NCI-H2107 (cell line): ENCODE measurements at places on chromosomes 16 and 17.

DNA sequence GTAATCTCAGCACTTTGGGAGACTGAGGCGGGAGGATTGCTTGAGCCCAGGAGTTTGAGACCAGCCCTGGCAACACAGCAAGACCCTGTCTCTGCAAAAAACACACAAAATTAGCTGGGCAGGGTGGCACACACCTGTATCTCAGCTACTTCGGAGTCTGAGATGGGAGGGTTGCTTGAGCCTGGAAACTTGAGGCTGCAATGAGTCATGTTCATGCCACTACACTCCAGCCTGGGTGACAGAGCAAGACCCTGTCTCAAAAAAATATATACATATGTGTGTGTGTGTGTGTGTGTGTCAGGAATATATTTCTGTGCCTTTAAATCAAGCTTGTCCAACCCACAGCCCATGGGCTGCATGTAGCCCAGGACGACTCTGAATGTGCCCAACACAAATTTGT is 55.2 kb downstream of the CRISPLD2 start:
- no peak for DNase-seq

- no peak for DNase-seq
These were observed 86.4 kb downstream of the CBLN1 start for GRCh38 chr16:49195237-49195548.

DNA sequence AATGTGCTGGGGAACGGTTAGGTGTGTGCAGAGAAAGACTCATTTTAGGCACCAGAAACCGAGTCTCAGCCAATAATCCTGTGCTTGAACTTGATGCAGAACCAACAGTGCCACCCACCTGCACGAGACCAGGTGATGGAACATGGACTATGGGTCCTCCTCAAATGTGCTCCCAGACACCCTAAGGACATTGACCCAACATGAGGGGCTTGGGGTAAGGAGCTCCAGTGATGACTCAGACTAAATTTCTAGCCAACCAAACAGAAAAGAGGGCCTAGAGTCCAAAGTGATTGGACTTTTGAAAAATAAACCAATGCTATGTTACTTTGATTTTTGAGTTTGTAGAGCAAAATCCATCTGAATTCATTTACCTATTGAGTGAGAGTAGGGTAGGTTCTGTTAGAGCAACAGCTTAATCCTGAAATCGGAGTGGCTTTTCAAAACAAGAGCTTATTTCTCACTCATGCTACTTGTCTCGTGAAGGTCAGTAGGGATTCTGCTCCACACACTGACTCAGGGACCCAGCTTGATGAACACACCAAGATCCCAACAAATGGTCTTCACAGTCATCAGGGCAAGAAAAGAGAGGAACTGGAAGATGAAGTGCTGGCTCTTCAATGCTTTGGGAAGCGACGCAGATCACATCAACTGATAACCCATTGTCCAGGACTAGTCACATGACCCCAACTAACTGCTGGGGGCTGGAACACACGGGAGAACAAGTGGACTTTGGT is 21.8 kb downstream of the FAM20A start:
- no peak for DNase-seq

GRCh38 chr17:1996800-1997288 is 28.3 kb downstream of the RTN4RL1 start:
- DNase-seq = no peak

DNA sequence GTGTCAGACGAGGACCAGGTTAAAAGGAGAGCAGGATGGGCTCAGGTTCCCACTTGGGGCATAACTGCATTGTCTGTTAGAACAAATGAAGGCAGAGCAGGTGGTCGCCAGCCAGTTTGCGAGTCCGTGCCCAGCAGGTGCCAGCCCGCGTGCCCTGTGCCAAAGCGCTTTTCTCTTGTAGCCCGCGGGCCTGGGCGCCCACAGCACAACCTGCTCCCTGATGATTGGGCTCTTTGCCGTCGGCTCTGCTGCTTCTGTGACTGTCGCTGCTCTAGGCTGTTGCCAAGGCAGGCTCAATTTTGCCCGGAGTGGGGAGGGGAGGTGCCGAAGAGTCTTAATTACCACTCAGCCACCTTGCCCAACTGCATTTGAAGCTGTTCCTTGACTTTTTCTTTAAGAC is 21.1 kb downstream of the KNOP1 start:
- DNase-seq = peak; percentile 31

DNA sequence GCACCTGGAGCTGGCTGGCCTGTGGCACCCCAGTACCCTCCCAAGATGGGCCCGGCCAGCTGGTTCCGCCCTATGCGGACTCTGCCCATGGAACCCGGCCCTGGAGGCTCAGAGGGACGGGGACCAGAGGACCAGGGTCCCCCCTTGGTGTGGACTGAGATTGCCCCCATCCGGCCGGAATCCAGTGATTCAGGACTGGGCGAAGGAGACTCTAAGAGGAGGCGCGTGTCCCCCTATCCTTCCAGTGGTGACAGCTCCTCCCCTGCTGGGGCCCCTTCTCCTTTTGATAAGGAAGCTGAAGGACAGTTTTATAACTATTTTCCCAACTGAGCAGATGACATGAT is 12.0 kb downstream of the TBX21 start:
- no peak for DNase-seq

- DNase-seq = no peak
These were observed 36.0 kb downstream of the ARHGAP27 start for GRCh38 chr17:45396496-45397205.

- no peak for DNase-seq
These were observed 502.7 kb upstream of the PSMD7 start for GRCh38 chr16:73793871-73794437.

DNA sequence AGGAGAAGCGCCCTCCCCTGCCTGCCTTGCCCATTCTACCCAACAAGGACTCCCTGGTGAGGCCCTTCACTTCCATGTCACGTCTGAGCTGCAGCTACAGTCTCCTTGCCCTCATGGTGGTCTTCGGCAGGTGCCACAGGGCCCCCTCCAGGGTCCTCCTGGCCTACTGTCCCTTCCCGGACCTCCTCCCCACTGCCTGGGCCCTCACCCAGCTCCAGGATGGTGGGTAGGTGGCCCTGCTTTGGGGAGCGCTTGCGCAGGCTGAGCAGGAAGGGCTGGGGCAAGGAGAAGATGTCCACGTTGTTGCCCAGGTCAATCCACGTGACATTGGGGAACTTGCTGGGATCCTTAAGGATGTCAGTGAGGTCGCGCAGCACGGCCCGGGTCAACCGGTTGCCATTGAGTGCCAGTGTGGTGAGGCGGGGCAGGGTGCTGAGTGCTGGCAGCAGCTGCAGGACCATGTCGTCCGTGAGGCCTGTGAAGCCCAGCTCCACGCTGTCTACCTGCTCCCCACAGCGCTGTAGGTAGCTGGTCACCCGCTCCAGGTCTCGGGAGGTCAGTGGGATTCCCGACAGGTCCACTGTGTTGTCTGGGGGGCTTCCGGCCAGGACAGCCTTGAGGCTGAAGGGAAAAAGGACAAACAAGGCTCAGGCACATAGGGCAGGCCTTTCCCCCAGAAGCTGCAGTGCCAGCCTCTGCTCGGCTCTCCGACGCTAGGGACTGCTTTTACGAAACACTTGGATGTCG is 28.3 kb downstream of the TRPV2 start:
- no peak for DNase-seq

GRCh38 chr17:17999364-18000029 is 26.8 kb downstream of the DRC3 start:
- no peak for DNase-seq

GRCh38 chr16:48231727-48232492 is 12.2 kb upstream of the LONP2 start:
- no peak for DNase-seq

- no peak for DNase-seq
These were observed 29.0 kb upstream of the LGALS9 start for GRCh38 chr17:27601975-27602302.

GRCh38 chr17:61247439-61247838 is 152.2 kb upstream of the TBX2 start:
- DNase-seq = peak; percentile 12

DNA sequence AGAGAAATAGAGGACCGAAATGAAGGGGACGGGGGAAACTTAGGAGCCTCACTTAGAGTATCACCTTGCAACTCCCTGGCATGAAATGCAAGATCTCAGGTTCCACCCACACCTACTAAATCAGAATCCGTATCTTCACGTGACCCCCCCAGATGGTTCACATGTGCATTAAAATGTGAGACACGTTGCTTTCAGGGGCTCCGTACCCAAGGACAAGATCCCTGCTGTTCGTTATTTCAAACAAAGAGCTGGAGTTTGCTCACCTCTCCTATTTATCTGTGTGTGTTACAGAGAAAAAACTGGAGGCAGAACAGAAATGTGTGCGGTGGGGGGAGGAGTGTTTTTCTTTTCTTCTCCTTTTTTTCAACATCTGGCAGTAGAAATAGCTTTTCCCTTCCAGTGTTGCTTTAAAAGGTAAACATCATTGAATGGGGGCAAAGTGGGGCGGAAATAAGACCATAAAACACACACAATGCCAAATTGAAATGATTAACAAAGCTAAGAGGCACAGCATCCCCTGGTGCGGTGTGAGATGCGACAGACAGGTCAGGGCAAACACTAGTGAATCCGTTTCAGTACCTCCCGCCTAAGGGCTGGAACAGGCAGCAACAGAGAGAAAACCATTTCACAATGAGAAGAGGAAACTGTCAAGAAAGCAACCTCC is 145.4 kb downstream of the SOX9 start:
- no peak for DNase-seq

GRCh38 chr17:75825149-75825552 is 19.1 kb downstream of the UNC13D start:
- DNase-seq = no peak

DNA sequence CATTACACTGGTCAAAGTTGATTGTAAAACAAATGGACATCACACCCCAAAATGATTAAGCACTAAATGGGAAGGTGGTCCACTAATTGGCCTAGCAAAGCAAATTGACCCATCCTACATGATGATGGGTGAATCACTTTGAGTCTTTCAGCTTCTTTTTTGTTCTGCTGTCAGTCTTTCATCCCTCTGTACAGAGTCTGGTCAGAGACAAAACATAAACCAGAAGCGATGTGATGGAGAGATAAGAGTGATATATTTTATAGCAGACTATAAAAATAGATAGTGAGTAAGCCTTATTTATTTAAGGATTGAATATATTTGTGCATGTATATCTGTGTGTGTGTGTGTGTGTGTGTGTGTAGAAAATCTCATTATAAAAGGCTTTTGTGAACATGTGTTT is 618.4 kb upstream of the SOX9 start:
- no peak for DNase-seq

- DNase-seq = no peak
These were observed 790 bp downstream of the CRHR1 start for GRCh38 chr17:45784741-45785479.

- DNase-seq = no peak
These were observed 9.9 kb downstream of the MLYCD start for GRCh38 chr16:83908798-83909197.

DNA sequence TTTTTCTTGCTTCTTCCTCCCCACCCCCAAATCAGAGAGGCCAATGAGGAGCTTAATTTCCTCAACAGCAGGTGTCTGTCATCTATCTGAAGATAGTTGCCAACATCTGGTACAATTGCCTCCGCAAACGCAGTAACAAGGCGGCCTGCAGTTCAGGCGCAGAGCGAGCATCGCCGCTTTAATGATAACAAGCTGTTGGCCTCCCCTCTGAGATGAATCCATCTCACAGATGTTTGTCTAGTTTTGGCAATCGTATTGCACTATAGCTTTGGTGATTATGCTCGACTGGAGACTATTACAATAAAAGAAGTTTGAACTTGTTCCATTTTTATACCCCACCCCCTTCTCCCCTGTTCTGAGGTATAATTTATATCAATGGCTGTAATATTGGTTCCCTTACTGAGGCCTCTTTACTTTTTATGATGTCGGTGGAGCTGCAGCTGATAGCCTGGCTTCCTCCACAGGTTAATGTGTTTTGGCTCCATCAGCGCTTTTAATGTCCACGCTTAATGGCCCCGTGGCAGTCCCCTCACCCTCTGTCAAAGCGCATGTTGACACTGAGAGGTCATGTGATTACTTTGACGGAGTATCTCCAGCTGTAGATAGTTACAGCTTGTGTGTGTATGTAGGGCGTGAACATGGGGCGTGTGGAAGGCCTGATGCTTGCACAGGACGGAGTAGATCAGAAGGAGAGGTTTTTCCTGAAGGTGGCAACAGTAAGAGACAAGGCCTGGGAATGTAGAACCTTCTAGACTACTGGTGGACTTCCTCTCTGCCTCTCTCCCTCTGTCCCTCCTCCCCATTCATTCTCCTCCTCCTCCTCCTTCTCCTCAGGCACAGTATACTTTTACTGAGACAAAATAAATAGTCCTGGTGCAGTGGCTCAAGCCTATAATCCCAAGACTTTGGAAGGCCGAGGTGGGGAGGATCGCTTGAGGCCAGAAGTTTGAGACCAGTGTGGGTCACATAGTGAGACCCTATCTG is 164.7 kb downstream of the MSI2 start:
- DNase-seq = no peak

DNA sequence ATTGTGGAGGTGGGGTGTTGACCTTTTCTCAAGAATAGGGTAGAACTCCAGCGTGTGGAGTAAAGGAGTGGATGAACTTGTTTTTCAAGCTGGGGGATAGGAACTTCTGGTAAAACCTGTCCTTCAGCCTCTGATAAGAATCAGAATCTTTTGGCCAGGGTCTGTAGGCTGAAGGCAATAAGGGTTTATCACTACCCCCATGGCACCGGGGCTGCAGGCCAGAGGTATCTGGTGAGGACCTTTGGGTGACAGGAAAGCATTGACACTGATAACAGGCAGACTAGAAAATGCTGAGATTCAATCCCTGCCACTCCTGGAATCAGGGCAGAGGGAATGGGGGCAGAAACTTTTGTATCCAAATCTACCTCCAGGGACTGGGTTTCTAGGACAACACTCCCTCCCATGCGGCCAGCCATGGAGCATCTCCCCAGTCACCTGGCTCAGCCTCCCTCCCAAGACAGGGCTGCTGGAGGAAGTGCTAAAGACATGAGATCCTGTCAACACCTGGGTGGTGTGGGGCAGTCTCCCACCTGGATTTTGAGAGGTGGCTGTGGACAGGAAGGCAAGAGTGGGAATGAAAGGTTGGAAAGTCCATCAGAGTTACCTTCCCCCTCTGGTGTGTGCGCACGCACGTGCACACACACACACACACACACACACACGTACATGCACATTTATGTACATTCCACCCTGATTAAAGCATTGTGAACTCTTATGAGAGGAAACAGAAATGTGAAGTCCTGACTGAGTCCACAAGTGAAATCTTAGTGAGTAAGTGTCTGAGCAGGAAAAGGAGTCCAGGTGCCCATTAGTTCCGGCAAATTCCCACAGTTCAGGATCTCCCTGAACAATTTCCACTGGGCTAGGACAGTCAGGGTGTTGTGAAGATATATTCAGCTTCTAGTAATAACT is 53.1 kb upstream of the MARCHF10 start:
- no peak for DNase-seq
